Choroid plexus epithelial cell (primary cell): ENCODE measurements at places on chromosomes 7 and 10.

- DNase-seq: no peak
Measured at GRCh38 chr7:36309301-36309700, 80.4 kb upstream of the ANLN start.

- no peak for DNase-seq
Measured at GRCh38 chr7:150799156-150799555, 1.0 kb downstream of the TMEM176B start.

DNA sequence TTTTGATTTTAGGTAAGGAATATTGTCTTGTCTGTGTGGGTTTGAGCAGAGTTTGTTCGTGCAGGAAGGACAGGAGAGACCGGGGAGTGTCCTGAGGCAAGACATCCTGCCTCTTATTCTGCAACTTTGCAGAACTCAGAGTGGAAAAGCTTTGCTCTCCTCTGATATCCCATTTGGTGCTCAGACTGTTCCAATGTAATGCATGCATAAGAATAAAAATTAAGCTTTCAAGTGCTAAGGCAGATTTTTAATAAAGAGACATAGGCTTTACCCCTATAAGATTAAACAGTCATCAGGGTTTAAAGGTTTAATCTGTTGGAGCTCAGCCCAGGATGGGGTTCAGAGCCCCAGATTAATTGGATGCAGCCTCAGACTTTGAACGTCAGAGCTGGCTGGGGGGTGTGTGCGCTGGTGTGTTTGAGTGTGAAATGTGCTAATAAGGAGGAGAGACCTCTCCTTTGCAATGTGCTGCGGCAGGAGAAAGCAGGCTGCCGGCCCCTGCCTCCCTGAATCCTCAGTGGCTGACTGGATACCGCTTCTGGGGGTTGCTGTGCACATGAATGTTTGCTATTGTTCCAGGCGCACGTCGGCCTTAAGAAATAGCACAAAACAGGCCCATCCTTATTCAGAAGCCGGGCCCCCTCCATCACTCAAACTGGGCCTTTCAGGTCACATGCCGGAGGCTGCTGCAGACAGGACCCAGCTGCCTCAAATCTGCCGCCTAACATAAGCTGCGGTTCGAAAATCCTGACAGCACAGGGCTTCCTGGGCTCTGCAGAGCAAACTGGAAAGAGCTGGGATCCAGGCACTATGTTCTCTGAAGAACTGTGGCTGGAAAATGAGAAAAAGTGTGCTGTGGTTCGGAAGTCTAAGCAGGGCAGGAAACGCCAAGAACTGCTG, 84.1 kb upstream of the PRR15 start:
- peak; percentile 27 for DNase-seq

DNA sequence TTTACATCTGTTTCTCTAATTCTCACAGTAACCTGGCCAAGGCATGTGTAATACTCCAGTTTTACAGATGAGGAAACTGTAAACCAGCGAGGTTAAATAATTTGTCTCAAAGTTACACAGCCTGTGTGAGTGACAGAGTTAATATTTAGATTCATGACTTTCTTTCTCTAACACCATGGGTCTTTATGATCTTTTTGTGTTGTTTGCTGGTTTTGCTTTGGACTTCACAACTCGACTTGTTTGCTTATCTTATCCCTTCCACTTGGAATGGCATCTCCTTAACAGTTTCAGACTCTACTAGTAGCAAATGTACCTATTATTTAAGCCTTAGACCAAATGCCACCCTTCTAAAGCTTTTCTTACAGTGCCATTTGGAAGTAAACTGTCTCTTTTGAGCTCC, 34.4 kb downstream of the MXI1 start:
- no peak for DNase-seq

DNA sequence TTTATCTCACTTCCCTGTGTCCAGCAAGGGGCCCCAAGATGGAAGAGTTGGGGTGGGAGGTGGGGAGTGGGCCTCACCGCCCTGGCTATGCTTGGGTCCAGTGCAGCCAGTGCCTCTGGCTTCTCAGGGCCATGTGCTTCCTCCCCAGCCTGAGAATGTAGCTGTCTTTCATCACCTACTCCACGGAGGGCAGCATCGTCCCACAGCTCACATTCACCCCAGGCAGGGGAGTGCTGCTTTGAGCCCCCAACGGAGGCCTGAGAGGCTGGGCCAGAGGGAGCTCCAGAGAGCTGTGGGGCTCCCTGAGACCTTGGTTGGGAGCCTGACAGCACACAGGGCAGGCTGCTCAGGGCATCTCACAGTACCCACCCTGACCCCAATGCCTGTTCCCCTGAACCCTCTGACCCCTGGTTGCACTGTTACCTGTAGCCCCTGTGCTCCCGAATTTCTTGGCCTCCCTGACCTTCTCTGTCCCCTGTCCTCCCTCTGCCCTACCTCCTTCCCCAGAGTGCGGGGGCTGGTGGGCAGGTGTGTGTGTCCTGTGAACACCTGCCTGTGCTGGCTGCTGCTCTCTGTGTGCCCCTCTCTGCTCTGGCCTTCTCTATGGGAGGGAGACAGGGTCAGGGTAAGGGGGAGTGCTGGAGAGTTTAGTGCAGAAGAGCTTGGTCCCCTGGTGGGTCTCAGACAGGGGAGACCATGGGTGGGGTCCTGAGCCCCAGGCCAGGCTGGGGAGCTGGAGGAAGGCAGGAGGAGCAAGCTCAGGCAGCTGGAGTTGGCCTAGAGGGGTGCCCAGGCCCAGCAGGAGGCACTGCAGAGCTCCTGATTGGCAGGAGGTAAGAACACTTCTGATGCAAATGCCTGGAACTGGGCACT, 19.6 kb upstream of the ZNF488 start:
- peak; percentile 40 for DNase-seq

GRCh38 chr10:6018422-6018821, 41.1 kb upstream of the IL15RA start:
- peak; percentile 14 for DNase-seq

- no peak for DNase-seq
Measured at GRCh38 chr10:102626026-102626685, 18.1 kb upstream of the TRIM8 start.

DNA sequence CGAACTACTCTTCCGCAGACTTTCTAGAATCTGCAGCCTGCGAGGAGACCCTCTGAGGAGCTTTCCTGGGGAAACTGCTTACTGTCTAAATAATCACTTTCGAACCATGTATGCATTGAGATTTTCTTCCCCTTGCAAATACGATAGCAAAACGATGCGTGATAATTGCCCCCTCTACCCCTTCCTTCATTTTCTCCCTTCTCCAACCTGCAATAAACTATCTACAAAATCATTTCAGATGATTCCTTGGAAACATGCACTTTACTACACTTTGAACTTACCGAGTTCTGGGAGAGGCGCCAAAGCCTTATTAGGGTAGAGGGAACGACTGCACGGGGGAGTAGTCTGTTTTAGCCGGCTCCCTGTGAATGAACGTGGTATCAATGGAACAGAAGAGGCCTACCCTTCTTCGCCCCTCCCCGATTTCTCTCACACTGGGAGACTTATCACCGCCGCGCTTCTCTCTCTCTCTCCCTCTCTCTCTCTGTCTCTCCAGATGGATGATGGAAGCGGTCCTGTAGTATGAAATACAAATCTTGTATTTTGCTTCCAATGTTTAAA, at the start of gene FGFBP3:
FGFBP3 (minus strand) TSS at position 370 of the 561 bp plus-strand sequence. CDS start 517 bp downstream, outside the sequence.
- DNase-seq: peak; percentile 48

- DNase-seq: peak; percentile 42
Measured at GRCh38 chr7:103065667-103066066, 8.9 kb downstream of the FBXL13 start.

DNA sequence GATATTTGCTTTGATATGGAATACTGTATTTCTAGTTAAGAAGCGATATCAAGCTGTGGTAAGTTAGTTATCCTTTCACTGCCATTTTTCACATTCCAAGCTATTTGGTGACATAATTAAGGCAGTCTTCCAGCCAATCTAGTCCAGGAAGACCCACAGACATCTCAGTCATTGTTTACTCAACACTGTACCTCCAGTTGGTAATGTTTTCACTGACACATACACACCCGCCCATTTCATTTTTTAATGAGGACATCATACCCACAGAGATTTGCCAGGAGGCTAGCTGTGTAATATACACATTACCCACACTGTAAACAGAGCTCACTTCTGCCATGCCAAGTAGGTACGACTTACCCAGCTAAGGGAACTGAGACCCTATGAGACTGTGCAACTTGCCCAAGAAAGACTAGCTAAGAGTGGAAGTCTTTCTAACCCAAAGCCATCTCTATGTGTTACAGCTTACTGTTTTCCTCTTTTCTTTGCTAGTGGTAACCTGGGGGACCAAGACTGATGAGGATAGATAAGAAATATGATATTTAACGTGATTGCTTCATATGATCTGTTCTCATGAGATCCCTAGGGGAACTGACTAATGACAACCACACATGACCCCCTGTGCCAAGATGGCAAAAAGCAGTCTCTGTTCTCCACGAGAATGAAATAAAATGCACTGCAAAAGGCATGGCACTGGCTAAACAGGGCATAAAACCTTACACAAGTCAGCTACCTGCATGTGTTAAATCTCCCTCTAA, 179.0 kb downstream of the DGKI start:
- DNase-seq: peak; percentile 89

- peak; percentile 71 for DNase-seq
Measured at GRCh38 chr7:102260856-102261255, 25.8 kb upstream of the SH2B2 start.

DNA sequence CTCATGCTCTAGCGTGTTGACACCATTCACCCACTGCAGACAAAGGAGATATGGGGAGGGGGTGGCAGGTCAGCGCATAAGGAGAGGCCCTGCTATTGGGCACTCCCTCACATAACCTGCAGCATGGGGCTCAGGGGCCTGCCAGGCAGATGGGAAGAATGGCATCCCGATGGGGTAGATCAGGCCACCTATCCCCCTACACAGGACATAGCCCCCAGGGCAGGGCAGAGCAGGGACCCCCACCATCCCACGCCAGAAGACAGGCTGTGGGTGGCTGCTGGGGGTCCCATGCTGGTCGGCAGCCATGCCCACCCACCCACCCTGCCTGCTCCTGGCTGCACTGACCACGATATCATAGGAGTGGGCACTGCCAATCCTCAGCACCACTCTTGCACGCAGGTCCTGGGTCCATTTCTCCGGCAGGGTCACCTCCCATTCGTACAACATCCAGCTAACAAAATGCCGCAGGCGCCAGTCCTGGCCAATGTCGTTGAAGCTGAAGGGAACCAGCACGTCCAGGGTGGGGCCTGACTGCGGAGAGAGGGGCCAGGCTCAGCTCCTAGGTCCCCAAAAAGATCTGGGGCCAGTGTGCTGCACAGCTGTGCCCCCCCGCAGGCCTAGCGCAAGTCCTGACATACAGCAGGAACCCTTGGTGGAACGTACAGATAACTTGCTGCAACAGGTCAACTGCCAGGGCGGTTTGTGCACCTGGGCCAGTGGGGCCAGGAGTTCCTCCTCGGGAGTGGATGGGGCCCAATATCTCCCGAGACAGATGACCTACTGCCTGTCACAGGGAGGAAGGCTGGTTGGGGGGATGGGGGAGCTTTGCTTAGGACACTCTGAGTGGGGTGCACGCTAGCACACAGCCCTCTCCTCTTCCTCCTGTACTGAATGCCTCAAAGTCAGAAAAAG, 45.9 kb upstream of the ZNF479 start:
- no peak for DNase-seq
